ENCODE measurements at places on chromosomes 3 and 15.

DNA sequence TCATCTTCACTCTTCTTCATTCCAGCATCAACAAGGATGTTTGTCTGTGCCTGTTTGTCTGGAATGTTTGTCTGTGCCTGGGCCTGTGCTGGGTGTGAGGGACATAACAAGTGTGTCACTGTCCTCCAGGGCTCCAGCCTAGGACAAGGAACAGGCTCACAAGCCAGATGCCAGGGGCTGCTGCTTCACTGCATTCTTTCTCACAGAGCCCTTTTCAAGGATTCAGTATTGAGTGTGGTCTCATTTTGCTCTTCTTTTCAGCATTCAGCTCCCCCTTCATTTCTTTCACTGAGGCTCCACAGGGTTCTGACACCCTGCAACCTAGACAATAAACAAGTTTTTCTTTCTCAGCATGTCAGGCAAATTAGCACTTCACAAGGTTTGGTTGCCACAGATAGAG is 43.6 kb upstream of the KY start:
- peak; percentile 10 for DNase-seq

DNA sequence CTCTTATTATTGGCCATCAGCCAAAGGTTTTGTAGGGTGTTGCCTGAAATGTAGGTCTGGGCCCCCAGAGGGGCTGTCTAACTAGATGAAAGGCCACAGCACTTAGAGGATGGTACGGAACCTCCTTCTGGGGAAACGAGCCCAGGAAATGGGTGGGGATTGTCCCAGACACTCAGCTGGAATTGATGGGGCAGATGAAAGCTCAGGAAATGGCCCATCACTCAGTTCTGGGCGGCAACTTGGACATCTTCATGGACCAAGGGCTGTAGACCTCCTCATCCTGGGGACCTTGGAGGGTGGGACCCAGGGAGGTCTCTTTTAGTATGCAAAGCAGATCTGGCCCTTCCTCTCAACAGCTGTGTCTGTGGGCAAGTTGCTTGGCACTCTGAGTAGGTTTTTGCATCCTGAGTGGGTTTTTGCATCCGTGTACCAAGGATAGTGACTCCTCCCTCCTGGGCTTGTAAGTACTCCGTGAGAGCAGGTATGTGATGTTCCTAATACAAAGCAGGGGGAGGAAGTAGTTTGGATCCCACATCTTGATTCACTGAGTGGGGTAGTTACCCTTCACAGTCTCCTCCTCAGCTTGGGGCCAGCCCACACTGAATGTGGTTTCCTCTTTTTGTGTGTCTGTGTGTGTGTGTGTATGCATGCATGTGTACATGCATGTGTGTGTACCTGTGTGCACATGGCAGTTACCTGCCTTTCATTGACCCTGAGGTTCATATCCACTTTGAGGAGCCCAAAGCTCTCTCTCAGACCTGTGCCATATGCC is 292.0 kb downstream of the RPLP1 start:
- DNase-seq = no peak

- DNase-seq = no peak
Observed at GRCh38 chr3:58563386-58564035, 13.7 kb downstream of the FAM107A start.

GRCh38 chr3:43895573-43895972 is 204.8 kb downstream of the ABHD5 start:
- DNase-seq = no peak

GRCh38 chr3:64741341-64741740 is 53.5 kb upstream of the ADAMTS9 start:
- DNase-seq = no peak

- DNase-seq = no peak
Observed at GRCh38 chr3:166265153-166265552, 427.9 kb upstream of the BCHE start.

DNA sequence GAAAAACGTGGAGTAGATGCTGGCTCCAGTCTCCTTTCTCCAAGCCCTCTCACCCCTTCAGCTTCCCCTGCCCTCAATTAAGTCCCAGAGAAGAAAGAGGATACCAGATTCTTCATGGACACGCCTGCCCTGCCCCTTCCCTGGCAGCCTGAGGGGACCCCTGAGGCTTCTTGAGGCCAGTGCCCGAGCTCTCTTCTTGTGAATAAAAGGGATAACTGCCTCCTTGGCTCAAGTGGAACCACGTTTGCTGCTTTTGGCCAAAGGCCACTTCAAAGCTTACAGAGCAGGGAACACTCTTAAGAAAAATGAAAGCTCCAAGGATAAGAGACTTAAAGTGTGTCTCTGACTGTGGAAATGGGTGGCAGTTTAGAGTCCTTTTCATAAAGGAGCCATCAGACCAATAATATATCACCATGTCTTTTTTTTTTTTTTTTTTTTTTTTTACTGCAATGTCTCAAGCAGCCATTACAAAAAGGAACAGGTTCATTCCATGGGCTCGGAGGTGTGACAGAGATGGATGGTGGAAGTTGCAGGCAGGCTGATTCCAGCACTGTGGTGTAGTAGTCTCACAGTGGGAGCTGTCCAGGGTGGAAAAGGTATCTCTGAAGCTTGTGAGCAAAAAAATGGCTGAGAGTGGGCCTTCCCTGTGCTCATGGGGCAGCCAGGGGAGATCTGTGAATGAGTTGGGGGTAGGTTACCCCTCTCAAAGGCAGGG is 108.8 kb downstream of the SEMA5B start:
- DNase-seq = no peak

Data from hypothalamus (tissue), 51 donors.